ENCODE measurements at places on chromosomes 7 and 10. TPM values are rescaled to one million over a fixed set of nuclear protein-coding genes. Genes with fewer than 3 reads are reported as not detected.

The PSMA2 gene
- 79.1 TPM for total RNA-seq

DNA sequence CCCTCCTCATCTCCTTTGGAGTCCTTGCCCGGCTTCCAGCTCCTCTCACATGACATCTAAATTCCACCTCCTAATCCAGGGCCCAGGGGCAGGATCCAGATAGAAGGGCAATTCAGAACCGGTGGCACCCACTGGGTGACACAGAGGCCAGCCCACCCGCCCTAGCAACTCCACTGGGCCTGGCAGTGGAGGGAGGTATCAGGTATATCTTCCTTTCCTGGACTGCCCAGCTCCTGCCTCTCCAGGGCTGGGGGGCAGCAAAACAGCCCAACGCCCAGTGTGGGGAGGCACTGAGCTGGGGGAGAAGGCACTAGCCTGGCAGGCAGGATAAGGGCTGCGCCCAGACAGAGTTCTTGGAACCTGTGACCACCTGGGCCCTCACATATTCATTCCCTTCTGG lies 10.4 kb upstream of the TRIM8 start:
- no peak overlapping the region for H3K4me3 ChIP-seq
- H3K27me3 ChIP-seq: no peaks in the 10 kb centered on the region
- no peak for DNase-seq
- no peaks in the 10 kb centered on the region for H3K4me1 ChIP-seq
- H3K36me3 ChIP-seq: no peaks in the 10 kb centered on the region

DNA sequence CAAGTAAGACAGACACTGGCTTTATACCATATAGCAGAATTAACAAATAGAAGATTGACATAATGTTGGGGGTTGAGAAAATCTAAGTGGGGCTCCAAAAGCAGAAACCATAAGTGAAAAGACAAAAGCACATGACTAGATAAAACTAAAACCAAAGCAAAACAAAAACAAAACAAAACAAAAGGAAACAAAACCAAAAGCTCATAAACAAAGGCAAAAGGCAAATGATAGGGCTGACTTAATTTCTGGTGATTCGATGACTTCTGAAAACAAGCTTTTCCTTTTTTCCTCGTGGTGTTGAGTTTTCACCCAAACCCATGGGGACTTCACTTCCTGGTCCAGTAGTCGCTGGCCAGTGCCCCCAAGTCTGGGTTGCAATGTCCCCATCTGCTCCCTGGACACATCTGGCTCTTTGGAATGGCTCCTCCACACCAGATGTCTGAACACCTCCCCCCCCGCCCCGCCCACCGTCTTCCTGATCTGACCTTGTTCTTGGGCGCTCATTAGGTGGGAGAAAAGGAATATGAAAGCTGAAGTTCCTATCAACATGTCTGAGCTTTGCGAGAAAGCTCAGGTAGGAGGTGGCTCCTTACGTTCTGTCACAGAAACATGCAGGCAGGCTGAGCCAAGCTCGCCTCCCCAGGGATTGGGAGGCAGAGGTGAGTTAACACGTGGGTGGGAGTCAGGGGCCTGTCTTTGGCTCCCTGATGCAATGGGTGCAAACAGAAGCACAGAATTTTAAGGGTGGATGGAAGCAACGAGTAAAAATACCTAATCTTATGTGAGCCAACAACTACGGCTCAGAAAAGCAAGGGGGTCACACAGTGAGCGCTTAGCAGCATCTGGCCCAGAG lies 121.0 kb downstream of the NEURL1 start:
- DNase-seq: no peak
- H3K36me3 ChIP-seq: no peaks in the 10 kb centered on the region
- H3K4me3 ChIP-seq: no peak overlapping the region
- H3K4me1 ChIP-seq: no peaks in the 10 kb centered on the region
- no peak overlapping the region for H3K27ac ChIP-seq

GRCh38 chr7:69739190-69739589 lies 140.9 kb downstream of the AUTS2 start:
- H3K4me3 ChIP-seq: no peak overlapping the region
- H3K4me1 ChIP-seq: no peaks in the 10 kb centered on the region

DNA sequence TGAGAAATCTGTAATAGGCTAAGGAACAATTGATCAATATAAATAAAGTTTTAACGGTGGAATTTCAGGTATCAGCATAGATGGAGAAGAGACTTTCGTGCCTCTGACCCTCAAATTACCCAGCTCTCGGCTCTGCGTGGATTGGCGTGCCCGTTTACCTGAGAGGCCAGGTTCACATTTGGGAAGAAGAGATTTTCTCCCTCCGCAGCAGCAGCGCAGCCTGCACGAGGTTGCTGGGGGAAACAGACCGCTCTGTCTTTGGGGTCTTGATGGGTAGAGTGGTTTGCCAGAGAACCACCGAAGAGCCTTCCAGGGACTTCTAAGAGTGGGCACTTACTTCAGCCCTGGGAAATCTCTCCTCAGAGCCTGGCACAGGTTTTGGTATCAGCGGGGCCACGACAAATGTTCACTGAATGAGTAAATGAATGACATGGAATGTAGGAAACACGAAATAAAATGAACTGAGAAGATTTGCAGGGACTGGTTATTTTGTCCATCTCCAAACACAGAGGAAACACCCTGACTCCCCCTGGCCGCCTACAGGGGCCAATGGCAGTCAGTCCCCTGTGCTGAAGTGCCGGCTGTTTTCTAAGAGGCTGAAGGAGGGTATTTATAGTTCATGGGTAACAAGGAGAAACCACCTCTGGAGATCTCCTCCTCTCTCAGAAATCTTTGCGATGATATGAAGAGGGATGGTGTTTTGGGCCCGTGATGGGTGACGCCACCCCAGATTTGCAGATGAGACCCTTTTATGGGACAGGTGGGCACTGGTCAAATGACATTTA lies 338.5 kb downstream of the ADARB2 start:
- no peak for DNase-seq
- no peak overlapping the region for H3K4me3 ChIP-seq
- H3K4me1 ChIP-seq: no peaks in the 10 kb centered on the region

GRCh38 chr10:130036296-130037065 lies 72.4 kb upstream of the EBF3 start:
- H3K27ac ChIP-seq: no peak overlapping the region
- no peaks in the 10 kb centered on the region for H3K36me3 ChIP-seq
- no peaks in the 10 kb centered on the region for H3K27me3 ChIP-seq
- no peak for DNase-seq

The RBM20 gene
- 2.8 TPM for total RNA-seq

GRCh38 chr7:134761266-134761665 lies 18.2 kb upstream of the CALD1 start:
- H3K27ac ChIP-seq: no peak overlapping the region
- no peak overlapping the region for H3K4me3 ChIP-seq
- no peaks in the 10 kb centered on the region for H3K27me3 ChIP-seq
- no peaks in the 10 kb centered on the region for H3K36me3 ChIP-seq
- DNase-seq: no peak

DNA sequence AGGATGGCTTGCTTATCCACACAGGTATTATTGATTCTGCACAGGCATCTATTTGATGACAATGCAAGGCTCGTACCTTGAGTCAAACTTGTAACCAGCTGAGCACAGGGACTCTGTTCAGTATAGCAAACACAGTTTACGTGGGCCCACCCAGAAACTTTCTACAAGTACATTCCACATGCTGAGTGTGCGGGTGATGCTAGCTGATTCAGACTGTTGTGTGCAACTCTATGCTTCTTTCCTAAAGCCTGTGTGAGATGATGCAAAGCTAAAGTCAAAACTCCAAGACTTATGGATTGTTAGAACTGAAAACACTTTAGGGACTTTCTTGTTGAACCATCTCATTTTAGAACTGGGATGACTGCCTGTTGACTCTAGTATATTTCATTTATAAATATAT lies 21.5 kb upstream of the CALD1 start:
- H3K4me3 ChIP-seq: no peak overlapping the region
- H3K36me3 ChIP-seq: no peaks in the 10 kb centered on the region
- no peak for DNase-seq
- H3K27me3 ChIP-seq: no peaks in the 10 kb centered on the region

The SUGCT gene
- 3.2 TPM for total RNA-seq

DNA sequence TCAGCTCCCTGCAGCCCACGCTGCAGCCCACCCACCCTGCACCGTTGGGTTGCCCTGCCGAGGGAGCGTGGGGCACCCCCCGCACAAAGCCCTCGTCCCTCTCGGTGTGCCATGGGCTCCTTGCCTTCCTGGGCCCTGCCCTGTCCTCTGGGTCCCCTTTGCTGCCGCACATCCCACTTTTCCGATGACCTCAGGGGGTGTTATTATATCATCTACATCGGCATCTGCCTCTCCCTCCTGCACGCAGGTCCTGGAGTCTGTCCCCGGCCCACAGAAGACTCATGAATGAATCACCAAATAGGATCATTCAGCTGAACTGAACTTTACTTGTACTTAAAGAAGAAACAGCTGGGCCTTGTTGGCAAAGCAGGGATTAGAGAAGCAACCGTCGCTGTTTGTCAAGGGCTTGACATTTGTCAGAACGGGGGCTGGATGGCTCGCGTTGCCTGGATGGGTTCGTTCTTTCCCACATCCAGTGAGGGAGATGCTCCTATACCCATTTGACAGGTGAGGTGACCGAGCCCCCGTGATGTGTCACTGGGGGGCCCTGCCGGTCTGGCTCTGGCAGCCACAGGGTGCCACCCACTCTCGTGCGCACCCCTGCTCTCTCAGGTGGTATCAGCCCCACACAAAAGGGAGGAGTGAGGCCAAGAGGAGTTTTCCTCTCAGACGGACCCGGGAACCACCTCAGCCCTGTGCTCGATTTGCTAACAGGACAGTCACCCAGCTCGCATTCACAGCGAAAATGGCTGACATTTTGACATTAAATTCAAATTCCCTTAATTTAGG lies 58.6 kb upstream of the EBF3 start:
- H3K4me3 ChIP-seq: no peak overlapping the region
- no peak overlapping the region for H3K27ac ChIP-seq
- DNase-seq: no peak
- H3K36me3 ChIP-seq: no peaks in the 10 kb centered on the region

The POMZP3 gene
- total RNA-seq: 11.2 TPM

DNA sequence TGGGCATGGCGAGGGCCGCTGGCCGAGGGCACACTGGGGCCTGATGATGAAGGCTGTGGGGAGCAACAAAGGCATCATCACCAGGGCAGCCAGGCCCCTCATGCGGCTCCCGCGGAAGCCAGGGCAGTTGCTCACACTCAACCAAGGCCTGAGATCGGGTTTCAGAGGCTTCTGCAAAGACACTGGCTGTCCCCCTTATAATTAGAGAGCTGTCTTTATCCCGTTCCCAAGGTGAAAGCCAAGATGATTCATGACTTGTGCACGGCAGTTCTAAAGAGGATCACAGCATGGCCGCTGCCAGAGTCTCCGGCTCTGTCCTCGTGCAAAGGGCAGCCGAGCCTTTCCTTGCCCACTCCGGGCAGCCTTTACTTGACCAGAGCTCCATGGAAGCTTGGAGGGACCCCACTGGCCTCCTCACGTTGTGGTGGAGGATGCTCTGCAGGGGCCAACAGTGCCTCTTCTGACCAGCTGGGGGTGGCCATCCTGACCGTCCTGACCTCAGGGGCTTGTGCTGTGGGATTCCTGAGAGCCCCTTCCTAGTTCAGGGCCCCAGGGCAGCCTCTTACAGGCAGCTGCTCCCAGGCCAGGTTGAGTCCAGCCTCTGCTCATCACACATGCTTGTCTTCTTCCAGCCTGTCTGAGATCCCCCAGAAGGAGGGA lies 82.3 kb downstream of the PRKAG2 start:
- DNase-seq: no peak
- no peaks in the 10 kb centered on the region for H3K27me3 ChIP-seq
- H3K4me3 ChIP-seq: no peak overlapping the region
- no peaks in the 10 kb centered on the region for H3K36me3 ChIP-seq
- no peak overlapping the region for H3K27ac ChIP-seq
- no peaks in the 10 kb centered on the region for H3K4me1 ChIP-seq

DNA sequence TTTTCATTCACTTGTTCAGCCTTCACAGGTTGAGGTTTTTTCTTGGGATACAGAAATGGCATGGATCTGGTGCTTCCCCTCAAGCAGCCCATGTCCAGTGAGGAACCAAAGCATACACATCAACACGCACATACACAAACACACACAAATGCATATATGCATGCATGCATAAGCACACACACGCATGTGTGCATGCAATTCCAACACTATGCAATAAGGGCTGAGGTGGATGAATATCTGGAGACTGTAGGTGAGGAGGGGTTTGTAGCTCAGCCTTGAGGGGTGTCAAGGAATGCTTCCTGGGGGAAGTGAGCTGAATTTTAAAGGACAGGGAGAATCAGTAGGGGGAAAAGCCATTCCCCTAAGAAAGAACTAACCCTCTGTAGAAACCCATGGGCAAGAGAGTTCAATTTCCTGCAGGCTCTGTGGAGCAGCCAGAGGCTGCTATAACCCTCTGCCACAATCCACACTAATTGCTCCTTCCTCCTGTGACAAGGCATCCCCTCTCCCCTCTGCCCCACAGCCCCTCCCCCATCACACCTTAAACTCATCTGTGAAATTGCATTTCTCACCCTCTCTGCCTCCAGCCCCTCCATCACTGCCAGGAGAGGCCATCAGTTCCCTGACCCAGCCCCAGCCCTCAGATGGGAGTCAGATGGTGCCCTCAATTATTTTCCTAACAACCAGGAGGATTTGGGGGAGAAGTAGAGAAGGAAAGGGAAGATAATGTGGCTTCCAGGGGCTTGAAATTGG lies 316.4 kb downstream of the RPS24 start:
- no peak overlapping the region for H3K4me3 ChIP-seq
- no peak overlapping the region for H3K27ac ChIP-seq
- no peaks in the 10 kb centered on the region for H3K4me1 ChIP-seq
- H3K36me3 ChIP-seq: no peaks in the 10 kb centered on the region
- no peak for DNase-seq

The SCIN gene
- total RNA-seq: 12.2 TPM

The ABCC2 gene
- 0.74 TPM for total RNA-seq

DNA sequence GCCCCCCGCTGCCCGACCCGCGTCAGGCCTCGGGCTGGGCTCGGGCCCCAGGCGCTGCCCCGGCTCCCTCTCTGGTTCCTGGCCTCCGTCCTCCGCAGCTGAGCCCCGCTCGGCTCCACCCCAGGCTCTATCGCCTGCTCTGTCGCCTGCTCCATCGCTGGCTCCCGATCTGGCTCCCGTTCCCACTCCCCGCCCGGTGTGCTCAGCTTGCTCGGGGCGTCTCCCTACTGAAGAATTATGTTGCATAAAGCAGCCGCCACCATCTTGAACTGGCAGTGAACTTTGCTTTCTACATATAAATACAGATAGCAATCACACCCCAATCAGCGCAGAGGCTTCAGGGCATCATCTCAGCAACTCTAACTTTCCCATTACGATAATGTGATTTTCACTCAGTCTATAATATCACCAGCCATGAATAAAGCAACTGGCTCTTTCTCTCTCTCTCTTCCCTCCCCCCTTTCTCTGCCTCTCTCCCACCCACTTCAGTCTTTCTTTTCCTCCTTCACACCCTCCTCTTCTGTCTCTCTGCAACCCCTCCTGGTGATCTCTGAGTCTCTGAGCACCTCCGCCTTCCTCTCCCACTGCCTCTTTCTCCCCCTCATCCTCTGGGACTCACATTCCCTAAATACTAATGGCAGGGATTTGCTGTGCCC lies 43.3 kb upstream of the BTRC start:
- peaks cover 3% of the 10 kb centered on the region for H3K4me1 ChIP-seq
- no peak overlapping the region for H3K4me3 ChIP-seq
- no peaks in the 10 kb centered on the region for H3K27me3 ChIP-seq

- H3K4me3 ChIP-seq: no peak overlapping the region
- H3K27ac ChIP-seq: no peak overlapping the region
- DNase-seq: no peak
Measured at GRCh38 chr7:98357751-98358161, 43.1 kb downstream of the BAIAP2L1 start.

The VIPR2 gene
- 13.5 TPM for total RNA-seq
